ENCODE measurements at places on chromosomes 1 and 21.

DNA sequence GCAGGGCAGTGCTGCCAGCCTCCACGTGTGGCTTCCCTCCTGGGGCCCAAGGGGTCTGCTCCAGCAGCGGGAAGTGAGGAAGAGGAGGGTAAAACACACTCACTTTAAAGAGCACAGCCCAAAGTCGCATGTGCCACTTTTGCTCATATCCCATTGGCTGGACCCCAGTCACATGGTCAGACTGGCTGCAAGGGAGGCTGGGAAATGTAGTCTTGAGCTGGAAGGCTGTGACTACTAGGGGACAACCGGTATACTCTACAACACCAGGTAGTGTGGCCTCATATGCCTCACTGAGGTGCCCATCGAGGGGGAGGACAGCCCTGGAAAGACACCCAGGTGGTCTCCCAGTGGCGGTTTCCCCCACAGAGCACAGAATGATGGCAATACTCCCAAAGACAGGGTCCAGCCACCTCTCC is 45.2 kb downstream of the CAMK2N1 start:
- no peak for DNase-seq

GRCh38 chr1:169060919-169061639 is 45.4 kb upstream of the ATP1B1 start:
- no peak for DNase-seq

- no peak for DNase-seq
These were observed 698.5 kb upstream of the BRINP3 start for GRCh38 chr1:191176131-191176530.

DNA sequence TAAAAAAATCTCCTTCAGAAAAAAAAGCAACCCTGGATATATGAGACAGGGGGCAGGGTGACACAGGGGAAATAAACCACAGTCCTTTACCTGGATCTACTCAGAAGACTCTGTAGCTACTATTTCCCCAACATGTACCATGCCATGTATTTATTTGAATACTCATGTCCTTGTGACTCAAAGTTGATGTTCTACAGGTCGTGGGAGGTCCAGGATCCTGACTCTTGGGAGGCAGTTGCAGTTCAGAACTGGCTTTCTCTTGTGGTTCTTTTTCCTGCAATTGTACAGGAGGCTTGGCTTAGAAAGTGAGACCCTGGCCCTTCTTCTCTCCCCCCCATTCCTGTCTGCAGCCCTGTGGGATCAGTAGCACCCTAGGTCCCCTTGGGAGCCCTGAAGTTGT is 5.8 kb upstream of the IL24 start:
- no peak for DNase-seq

DNA sequence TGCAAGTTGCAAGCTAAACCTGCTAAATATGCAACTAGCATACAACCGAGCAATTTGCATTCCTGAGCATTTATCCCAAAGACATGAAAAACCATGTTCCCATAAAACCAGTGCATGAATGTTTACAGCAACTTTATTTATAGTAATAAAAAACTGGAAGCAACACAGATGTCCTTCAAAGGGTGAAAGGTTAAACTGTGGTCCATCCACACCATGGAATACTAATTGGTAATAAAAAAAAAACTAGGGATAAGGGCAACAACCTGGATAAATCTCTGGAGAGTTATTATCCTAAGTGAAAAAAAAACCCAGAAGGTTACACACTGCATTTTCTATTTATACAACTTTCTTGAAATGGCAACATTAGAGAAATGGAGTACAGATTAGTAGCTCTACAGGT is 474.1 kb downstream of the SMYD3 start:
- no peak for DNase-seq

DNA sequence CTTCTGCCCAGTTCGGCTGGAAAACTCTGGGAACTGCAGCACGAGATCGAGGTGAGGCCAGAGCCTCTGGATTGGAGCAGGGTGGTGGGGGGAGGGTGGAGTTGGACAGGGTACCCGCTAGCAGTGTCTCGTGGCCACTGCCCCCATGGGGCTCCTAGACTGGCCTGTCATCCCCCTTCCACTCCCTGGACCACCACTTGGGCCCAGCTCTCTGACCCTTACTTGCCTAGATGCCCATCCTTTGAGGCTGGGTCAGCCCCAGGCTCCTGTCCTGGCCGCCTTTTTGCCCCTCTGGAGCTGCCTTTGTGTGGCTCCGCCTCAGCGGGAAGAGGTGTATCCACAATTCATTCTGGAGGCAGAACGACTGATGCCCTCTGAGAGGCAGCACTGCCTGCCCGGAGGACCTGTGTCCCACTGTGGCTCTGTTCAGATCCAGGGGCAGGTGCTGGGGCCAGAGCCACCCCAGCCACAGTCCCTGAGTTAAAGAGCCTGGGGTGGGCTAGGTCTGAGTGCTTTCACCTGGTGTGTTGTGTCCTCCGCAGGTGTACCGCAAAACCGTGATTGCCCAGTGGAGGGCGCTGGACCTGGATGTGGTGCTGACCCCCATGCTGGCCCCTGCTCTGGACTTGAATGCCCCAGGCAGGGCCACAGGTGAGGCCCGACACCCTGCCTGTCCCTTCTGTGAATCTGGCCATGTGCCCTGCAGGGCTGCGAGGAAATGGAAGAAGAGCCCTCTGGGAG is 17.7 kb downstream of the FAAH start:
- DNase-seq = no peak

DNA sequence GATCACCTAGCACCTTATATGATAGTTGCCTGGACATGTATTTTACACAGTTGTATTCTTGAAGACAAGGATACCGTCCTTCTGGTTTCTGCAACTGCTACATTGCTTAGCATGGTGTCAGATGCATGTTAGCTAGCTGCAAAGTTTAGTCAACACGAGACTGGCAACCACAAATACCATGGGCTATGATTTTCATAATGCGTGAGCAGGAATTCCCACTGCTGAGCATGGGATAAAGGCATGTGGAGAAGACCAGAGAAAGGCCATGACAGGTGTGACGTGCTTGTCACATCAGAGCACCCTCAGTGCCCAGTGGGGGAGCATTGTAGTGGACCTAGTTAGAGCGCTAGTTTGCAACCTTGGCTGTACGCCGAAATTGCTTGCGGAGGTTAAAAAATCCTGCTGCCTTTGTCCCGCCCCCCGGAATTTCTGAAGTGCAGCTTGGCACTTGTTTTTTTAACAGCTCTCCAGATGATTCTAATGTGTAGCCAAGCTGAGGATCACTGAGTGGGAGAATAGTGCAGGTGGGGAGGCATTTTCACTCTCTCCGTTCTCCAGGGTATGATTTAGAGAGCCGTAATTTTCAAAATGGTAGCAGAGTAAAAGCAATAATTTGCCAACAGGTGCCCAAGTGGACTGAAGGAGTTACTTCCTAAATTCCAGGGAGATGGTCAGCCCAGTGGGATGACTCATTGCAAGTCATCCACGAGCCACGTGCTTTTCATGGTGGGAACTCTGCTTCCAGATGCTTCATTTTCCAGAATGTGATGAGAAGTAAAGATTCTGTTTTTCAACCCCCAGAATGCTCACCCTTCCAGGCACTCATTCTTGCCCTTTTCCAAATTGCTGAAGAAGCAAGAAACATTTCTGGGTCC is 81.0 kb downstream of the CNIH3 start:
- no peak for DNase-seq

GRCh38 chr1:194028002-194028401 is 841.6 kb upstream of the B3GALT2 start:
- no peak for DNase-seq

- DNase-seq = no peak
These were observed 204.1 kb upstream of the PTGFR start for GRCh38 chr1:78286686-78287085.

DNA sequence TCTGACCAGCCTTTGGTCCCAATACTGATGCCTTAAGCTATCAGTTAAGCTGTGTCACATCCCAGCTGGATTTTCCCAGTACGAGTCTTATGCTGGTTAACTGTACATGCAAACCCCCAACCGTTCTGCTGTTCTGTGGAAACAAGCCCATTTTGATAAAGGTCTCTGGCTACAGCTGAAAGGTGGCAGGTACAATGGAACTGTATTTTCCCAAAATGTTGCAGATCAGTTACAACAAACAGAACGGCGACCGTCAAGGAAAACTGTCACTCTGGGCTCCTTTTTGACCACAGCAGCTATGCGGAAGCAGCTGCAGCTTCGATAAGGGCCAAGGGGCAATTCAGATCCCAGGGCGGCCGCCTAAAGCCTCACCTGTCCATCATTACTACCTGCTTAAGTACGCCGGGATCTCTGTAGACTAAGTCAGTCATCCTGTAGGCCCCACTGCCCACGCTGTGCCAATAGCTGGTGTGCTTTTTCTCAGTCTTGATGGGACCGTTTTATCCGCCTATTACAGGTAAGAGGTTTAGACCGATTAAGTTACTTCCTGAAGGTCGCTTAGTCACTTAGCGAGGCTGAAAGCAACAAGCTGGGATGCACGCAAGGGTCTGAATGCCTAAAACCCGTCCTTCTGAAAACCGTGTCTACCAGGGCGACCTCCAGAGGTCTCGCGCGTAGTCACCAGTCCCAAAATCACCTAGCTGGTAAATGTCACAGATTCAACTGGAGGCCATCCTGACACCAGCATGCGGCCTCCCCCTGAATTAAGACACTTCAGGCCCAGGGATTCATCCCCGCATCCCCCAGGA is 11.1 kb upstream of the RAB42 start:
- no peak for DNase-seq

DNA sequence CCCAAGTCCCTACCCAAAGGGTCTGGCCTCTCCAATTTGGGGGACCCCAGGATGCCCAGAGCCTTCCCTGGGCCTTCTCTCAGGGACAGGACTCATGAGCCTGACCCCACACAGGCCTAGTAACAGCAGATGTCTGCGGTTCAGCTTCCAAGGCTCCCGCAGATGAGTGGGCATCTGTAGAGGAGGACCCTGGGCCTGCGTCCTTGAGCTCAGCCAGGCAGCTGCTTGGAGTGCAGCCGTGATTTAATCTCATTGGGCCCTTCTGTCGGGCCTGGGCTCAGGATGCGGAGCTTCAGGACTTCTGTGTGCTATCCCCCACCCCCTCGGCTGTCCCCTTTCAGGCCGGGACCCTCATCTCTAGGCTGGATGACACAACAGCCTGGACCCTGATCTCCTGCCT is 35.4 kb downstream of the IGSF21 start:
- no peak for DNase-seq

GRCh38 chr1:42978317-42979035 is 19.8 kb upstream of the SLC2A1 start:
- DNase-seq = no peak

DNA sequence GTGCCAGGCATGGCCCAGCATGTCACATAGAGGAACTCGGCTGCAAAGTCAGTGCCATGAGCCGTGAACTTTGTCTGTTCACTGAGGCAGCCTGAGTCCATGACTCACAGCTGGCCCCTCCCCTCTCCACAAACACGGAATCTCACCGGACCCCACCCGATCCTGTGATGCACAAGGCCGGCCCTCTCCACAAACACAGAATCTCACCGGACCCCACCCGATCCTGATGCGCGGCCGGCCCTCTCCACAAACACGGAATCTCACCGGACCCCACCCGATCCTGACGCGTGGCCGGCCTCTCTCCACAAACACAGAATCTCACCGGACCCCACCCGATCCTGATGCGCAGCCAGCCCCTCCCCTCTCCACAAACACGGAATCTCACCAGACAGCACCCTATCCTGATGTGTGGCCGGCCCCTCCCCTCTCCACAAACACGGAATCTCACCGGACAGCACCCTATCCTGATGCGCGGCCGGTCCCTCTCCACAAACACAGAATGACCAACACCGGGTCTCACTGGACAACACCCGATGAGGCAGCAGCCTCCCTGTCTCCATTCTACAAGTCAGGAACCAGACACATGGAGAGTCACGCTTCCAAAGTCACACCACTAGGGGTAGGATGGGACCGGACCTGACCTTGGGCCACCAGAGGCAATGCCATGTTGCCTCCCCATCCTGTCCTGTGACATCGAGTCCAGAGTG is 39.6 kb upstream of the GPR153 start:
- DNase-seq = no peak

GRCh38 chr1:67436511-67437055 is 6.4 kb upstream of the SERBP1 start:
- no peak for DNase-seq

DNA sequence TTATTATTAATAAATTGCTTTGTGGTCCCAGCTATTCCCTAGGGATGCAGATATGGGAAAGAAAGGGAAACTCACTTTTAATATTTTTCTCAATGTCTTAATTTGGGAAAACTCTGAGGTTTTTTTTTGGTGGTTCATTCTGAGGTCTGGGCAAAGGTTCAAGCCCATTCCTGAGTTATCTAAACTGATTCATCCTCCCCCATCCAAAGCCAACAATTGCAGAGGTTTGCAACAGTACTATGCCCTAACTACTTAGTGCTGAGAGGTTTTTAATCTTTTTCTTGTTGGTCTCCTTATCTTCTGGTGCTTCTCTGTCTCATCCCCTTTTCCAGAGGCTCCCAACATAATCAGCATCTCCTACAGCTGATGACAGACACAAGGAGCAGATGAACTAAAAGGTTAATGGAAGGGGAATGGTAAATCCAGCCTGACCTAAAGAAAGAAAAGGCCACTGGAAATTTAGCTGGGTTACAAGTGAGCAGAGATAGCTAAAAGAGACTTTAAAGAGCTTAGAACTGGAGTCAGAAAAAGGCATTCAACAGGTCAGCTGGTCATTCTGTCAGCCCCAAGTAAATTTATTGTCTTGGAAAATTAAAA is 390.4 kb downstream of the TGFB2 start:
- no peak for DNase-seq

GRCh38 chr1:2633936-2634491 is 1.2 kb upstream of the MMEL1 start:
- DNase-seq = no peak

DNA sequence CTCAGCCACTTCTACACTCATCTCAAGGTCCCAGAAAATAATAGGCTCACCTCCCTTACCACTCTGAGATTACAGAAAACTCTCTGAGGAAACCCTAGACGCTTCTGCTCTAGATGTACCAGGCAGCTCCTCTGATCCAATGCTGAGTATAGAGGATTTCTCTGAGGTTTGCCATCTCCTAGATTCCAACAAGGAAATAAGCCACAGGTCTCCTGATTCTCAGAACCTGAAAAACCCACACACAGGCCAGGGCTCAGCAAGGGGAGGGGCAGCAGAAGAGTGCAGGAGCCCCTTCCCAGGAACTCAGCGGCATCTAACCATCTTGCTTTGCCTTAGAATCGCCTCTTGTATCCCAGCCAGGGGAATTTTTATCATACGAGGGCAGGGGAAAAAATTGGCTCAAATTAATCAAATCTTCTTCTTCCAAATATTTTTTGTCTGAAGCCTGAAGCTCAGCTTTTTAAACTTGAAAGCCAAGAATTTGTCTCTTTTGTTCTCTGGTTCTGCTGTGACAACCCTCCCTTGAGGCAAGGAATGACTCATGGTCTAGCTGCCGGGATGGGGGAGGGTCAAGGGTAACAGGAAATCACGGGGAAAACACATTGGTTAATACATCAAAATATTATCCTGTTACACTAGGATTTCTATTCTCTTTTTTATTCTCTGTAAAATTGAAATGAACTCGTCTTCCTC is 30.8 kb downstream of the GORAB start:
- peak; percentile 60 for DNase-seq

- no peak for DNase-seq
These were observed 179.2 kb downstream of the PATJ start for GRCh38 chr1:61921435-61921834.

GRCh38 chr1:164586591-164586990 is 27.6 kb downstream of the PBX1 start:
- DNase-seq = no peak
